A172 (cell line): ENCODE measurements at places on chromosomes 1 and 21.

- DNase-seq = peak; percentile 96
Observed at GRCh38 chr1:117093091-117093534, 28.4 kb downstream of the TRIM45 start.

GRCh38 chr1:11373895-11374747, 101.1 kb downstream of the UBIAD1 start:
- DNase-seq = no peak

GRCh38 chr1:13813398-13814012, 113.5 kb downstream of the PRDM2 start:
- DNase-seq = no peak

DNA sequence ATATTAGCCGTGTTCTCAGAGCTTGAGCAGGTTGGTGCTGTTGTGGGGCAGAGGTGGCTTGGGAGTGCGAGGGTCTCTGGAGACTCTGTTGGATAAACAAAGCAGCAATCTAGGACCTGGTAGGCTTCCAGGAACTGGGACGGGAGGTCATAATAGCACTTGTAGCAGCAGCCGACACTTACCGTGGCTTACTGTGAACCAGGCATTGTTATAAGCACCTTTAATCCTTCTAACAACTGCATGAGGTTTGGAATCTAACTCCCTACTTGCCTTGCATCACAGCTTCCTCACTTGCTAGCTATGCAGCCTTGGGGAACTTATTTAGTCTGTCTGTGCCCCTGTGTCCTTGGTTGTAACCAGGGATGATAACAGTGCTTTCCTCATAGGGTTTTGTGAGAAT, 94.9 kb downstream of the NAV1 start:
- no peak for DNase-seq

DNA sequence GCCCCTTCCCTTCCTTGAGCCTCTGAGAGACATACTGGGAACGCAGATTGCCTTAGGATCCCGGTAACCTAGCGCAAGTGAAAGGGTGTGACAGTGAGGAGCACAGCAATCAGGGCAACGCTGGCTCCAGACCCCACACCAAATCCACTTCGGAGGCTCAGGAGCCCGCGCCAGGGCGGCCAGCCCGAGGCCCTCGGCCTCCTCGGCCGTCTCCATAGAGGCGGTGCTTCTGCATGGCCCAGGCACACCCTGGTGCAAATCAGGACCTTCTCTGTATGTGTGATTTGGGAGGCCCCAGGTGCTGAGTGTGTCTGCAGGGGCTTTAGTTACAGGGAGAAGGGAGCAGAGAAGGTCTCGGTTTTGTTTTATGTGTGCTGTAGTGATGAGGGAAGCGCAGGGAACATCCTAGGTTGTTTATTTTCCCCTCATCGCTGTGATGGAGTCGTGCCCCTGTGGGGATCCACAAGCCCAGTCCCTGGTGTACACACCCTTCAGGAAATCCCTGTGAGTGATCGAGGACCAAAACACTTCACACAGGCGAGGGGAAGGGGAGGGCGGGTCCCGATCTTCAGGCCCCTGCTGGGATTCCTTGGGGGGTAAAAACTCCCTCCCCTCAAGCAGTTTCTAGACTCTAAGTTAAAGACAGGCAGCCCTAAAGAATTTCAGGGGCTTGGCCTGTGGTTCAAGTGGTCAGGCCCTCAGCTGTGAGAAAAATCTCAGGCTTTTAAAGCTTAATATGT, 9.4 kb downstream of the KIAA1614 start:
- no peak for DNase-seq

DNA sequence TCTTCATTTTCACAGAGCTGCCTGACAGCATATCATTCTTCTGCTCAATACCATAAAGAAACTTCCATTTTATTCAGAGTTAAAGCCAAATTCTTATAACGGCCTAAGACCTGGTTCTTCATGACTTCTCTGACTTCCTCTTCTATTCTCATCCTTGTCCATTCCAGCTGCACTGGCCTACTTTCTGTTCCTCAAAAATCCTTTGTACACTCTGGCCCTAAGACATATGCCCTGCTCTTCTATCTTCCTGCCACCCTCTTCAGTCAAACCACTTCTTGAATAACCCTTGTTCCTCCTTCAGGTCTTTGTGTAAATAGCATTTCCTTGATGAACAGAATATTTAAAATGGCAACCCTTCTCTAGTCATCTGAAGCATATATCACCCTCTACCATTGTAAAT, 1338.7 kb upstream of the ADGRL2 start:
- DNase-seq = no peak

- no peak for DNase-seq
Observed at GRCh38 chr1:94907136-94907535, 19.8 kb downstream of the CNN3 start.

DNA sequence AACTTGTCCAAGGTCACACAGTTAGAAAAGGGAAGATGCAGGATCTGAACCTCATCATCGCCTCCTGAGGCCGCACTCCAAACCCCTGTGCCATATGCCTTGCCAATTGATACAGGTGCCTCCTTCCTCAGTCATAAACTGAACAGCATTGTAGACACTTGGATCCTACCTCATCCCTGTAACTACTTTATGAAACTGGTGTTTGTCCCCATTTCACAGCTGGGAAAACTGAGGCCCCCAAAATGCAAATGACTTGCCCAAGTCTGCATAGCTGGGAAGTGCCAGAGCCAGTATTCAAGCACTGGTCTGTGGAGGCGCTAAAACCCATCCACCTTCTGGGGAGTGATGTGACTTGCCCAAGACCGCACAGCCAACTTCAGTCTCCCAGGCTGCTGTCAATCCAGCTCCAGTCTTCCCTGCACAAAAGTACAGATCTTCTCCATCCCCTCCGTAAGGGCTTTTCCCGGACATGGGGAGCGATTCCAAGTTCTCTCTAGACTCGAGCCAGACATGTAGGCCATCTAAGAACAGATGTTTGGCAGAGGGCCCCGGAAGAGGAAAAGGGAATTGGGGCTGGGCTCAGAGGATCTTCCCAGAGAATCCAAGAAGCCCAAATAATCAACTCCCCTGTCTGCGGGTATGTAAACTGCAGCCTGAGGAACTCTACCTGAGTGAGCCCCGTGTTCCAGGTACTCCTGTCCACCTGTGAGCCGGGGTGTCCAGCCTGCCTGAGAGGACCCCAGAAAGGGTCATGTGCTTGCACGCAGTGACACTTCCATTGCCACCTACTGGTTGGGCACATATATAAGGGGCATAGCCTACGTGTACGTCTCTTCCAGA, 60.5 kb downstream of the SYT2 start:
- DNase-seq = no peak

DNA sequence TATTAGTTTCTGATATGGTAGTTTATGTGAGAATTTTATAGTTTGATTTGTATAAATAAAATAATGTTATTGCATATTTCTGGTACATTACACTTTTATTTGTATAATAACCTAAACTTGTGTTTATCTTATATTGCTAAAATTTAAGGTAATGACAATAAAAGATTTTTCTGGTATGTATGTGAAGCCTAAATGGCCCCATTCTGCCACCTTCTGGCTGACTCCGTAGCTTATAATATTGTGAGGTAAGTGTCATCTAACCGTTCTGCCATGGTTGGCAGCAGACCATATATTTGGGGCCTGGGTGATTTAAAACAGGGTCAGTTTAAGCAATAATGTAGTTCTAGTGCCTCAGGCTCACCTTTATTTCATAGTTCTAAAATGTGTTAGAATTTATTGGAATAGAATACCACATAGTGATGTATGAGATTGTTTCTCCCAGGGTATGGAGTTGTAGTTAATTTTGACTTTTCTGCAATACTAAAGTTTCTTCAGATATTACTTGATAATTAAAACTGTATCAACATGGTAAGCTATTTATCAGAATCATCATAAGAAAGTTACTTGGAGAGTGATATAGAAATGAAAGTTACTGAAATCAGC, 21.2 kb upstream of the PRKACB start:
- DNase-seq = peak; percentile 22

- peak; percentile 73 for DNase-seq
Observed at GRCh38 chr1:236063919-236064673, 794 bp downstream of the NID1 start.

DNA sequence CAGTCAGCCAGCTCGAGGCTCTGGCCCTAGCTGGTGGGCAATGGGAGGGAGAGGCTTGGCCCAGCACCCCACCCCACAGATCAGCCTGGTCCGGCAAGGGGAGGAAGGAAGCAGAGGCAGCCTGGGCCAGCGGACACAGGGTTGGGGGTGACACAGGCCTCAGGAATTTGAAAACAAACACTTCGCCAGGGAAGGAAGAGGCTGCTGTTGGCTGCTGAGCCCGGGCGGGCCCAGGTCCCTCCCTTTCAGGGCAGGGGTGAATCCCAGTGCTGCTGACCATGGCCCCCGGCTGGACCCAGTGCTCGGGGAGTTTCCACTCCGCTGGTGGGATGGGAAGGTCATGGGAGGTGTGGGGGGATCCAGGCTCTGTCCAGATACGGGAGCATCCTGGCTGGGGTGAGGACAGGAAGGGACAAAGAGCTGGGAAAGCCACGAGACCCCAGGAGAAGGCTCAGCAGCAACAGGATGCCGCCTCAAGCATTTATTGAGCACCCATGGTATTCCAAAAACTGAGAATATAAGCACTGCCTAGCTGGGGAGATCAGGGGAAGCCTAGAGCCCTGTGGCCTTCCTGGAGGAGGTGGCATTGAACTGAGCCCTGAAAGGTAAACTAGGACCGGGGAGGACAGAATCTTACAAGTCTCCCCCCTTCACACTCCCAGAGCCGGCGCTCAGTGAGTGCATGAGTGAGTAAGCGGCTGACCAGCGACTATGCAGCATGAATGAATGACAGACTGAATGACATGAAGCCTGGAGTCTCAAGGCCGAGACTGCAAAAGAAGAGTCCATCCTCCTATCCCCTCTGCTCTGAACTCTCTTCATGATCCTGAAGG, 26.2 kb upstream of the EPHA2 start:
- peak; percentile 87 for DNase-seq

GRCh38 chr21:42570362-42570761, 56.7 kb downstream of the SLC37A1 start:
- DNase-seq = no peak

DNA sequence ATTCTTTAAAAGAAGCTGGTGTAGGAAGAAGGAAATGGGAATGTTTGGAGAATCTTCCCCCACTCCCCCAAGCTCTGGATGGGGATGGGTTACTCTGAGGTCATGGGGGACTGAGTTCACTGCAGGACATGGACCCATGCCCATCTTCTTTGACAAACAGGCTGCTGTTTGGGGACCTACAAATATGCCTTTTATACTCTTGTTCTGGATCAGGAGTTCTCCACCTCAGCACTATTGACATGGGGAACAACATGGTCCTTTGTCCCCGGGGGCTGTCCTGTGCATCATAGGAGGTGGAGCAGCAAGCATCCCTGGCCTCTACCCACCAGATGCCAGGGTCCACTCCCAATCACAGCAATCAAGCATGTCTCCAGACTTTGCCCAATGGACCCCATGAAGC, 365.8 kb upstream of the C1orf174 start:
- no peak for DNase-seq

DNA sequence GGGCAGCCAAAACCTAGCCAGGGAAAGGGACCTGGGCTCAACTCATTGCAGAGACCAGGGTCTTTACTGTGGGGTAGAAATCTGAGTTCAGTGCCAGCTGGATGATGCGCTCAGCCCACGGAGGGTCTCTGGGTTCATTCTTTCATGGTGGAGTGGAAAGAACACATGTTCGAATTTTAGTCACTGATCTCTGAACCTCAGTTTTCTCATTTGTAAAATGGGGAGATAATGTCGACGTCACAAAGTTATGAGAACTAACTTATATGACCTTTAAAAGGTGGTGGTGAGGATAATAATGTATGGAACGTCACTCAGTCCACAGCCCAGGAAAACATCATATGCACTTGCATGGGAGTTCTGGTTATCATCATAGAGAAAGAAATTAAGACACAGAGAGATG, 1.2 kb upstream of the TAL1 start:
- DNase-seq = no peak

DNA sequence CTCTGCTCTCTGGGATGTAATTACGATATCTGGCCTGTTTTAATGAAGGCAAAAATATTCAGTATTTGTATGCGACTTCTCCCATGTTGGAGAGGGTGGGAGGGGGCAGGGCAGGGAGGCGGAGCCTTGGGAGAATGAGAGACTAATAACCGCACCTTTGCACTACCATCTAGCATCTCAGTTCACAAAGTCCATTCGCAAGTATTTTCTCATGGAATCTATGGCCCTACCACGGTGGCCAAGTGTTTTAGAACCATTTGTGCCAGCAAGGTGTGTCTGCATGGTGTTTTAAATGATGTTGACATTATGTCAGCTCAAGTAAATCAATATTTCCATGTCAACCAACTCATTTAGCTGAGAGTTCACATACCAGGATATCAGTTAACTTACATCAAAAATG, 14.3 kb upstream of the BLACAT1 start:
- DNase-seq = no peak

DNA sequence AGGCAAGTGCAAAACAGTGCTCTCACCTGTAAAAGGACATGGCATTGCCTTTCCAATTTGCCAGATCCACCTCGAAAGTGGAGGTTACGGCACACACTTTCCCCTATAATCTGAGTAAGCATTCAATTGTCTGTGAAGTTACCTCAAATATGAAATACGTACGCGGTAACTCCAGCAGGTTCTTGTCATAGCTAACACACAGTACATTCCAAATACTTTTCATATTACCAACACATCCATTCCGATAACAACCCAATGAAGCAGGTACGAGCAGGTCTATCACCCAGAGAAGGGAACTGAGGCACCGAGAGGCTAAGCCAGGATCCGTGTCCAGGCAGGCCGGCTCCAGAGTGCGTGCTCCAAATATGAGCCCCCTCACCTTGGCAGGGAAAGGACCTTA, 46.8 kb upstream of the LPAR3 start:
- no peak for DNase-seq

- no peak for DNase-seq
Observed at GRCh38 chr1:107762751-107763390, 202.1 kb downstream of the VAV3 start.

- no peak for DNase-seq
Observed at GRCh38 chr1:1286313-1287261, 6.4 kb downstream of the SCNN1D start.

- no peak for DNase-seq
Observed at GRCh38 chr1:204089044-204089751, 16.3 kb downstream of the SOX13 start.

DNA sequence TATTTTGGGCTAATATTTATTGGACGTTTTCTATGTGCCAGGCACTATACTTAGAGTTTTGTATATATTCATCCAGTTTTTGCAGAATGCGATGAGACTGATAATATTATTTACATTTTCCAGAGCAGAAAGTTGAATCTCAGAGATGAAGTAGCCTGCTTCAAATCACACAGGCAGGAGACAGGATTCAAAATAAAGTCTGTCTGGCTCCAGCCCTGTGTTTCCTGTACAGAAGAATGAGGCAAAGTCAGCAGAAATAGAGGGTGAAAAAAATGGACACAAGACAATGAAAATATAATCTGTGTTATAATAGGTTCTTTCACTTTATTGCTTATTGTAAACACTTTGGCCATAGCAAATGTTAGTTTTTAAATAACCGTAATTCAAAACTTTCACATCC, 107.2 kb downstream of the CYYR1 start:
- no peak for DNase-seq
